ENCODE measurements at places on chromosomes 3 and 15. TPM values are rescaled to one million over a fixed set of nuclear protein-coding genes. Genes with fewer than 3 reads are reported as not detected.
A peak's percentile ranks its signal among the peaks of the same experiment; 100 is the strongest.

Gene P3H2
- total RNA-seq: not detected

- no peak overlapping the region for H3K27ac ChIP-seq
- H3K36me3 ChIP-seq: no peaks in the 10 kb centered on the region
- peaks cover 3% of the 10 kb centered on the region for H3K27me3 ChIP-seq
- no peak overlapping the region for H3K4me3 ChIP-seq
- no peaks in the 10 kb centered on the region for H3K4me1 ChIP-seq
Observed at GRCh38 chr3:193313061-193313958, 65.2 kb downstream of the ATP13A5 start.

Gene SERINC4
- total RNA-seq: 0.14 TPM

Gene LINGO1
- not detected for total RNA-seq

Gene COL8A1
- total RNA-seq: not detected

DNA sequence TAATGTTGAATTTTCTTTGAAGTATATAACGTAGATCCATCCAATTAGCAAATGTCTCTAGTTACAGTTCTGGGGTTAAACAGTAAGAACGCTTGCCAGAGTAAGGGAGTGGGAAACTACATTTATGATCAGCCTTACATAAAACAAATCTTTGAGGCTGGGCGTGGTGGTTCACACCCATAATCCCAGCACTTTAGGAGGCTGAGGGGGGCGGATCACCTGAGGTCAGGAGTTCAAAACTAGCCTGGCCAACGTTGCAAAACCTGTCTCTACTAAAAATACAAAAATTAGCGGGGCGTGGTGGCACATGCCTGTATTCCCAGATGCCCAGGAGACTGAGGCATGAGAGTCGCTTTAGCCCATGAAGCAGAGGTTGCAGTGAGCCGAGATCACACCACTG lies 50.1 kb upstream of the GATM start:
- no peak overlapping the region for H3K4me3 ChIP-seq
- peaks cover 2% of the 10 kb centered on the region for H3K4me1 ChIP-seq
- no peak for DNase-seq
- no peaks in the 10 kb centered on the region for H3K36me3 ChIP-seq

- peaks cover 33% of the 10 kb centered on the region for H3K36me3 ChIP-seq
- peaks cover 12% of the 10 kb centered on the region for H3K4me1 ChIP-seq
- H3K4me3 ChIP-seq: no peak overlapping the region
Observed at GRCh38 chr3:47464588-47464987, 11.2 kb downstream of the SCAP start.

Gene KCNMB3
- total RNA-seq: 2.2 TPM

Gene KLHL6
- 34.1 TPM for total RNA-seq

- no peak overlapping the region for H3K4me3 ChIP-seq
- no peak overlapping the region for H3K27ac ChIP-seq
- no peak for DNase-seq
- H3K4me1 ChIP-seq: no peaks in the 10 kb centered on the region
- H3K36me3 ChIP-seq: no peaks in the 10 kb centered on the region
- H3K27me3 ChIP-seq: peaks cover 5% of the 10 kb centered on the region
Observed at GRCh38 chr3:130242850-130243569, 102.5 kb upstream of the COL6A5 start.

- DNase-seq: peak; percentile 95
- H3K27me3 ChIP-seq: peaks cover 37% of the 10 kb centered on the region
- H3K36me3 ChIP-seq: no peaks in the 10 kb centered on the region
- peak overlapping the region; percentile 84 for H3K4me3 ChIP-seq
- H3K4me1 ChIP-seq: peaks cover 11% of the 10 kb centered on the region
Observed at GRCh38 chr15:99928429-99928981, 195.3 kb upstream of the LYSMD4 start.

Measured in activated naive CD8-positive, alpha-beta T cell treated with anti-CD3 and anti-CD28 coated beads, Interleukin-2, amount 10 ng/mL, durations not matched to agents 7 days and 5 days (primary cell).